ENCODE measurements at places on chromosomes 7 and 10.
A peak's percentile ranks its signal among the peaks of the same experiment; 100 is the strongest.

GRCh38 chr7:158264881-158265742, 322.5 kb downstream of the PTPRN2 start:
- DNase-seq: no peak

DNA sequence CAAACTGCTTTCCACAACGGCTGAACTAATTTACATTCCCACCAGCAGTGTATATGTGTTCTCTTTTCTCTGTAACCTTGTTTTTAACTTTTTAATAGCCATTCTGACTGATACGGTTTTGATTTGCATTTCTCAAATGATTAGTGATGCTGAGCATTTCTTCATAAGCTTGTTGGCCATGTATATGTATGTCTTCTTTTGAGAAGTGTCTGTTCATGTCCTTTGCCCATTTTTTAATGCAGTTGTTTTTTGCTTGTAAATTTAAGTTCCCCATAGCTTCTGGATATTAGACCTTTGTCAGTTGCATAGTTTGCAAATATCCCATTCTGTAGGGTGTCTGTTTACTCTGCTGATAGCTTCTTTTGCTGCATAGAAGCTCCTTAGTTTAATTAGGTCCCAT, 6.1 kb downstream of the ZNF786 start:
- DNase-seq: no peak

- DNase-seq: no peak
These were observed 5.5 kb upstream of the ZNF777 start for GRCh38 chr7:149466364-149466763.

DNA sequence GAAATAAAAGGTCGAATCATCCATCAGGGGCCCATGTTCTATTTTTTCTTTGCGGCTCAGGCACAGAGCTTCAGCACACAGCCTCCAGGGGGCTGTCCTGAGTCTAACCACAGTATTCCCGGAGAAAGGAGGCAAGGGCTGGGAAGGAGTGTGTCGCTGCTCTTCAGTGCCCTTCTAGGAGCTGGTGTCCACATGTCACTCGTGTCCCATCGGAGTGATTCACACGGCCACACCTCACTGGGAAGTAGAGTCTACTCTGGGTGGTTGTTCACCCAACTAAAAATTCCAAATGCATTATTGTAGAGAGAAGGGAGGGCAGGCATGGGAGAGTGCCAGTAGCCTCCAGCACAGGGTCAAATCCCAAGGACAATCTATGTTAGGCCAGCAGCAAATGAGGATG, 114.8 kb upstream of the LANCL2 start:
- no peak for DNase-seq

DNA sequence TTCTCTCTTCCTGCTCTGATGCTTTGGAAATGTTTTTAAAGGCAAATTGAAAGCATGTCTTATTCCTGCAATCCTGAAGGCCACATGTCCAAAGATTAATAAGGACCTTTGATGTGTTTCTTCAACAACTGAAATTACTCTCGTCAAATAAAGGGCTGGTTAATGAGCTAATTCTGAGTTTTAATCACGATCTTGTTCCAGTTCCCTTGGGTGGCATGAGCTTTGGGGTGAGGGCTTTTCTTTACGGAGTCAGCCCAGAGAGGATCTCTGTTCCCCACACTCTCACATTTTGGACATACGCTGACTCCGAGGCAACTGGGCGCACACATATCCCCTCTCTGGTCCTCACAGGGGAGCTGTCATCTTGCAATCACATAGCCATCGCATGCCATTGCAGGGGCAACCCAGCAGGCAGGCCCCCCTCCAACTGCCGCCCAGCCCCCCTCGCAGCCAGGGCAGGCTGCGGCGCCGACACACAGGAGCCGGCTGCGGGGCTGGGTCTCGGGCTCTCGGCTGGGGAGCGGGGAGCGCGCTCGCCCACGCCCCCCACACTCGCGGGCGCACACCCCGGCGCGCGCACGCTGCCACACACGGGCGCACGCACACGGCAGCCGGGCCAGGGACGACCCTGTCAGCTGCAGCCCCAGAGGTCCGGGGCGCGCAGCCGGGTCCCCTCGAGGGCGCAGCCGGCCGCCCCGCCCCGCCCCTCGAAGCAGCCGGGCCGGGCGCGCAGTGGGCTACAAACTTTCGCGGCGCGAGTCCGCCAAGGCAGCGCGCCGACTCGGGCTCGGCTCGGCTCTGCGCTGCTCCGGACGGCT, at the start of gene GDF10:
Gene GDF10 (plus strand): TSS at position 587 of the 818 bp plus-strand sequence. CDS start 455 bp downstream, outside the sequence.
- DNase-seq: peak; percentile 14

Measured in activated naive CD4-positive, alpha-beta T cell treated with Interleukin-2 at 50 U/mL for 16 hours (primary cell).